ENCODE measurements at places on chromosomes 12 and 14.
A peak's percentile ranks its signal among the peaks of the same experiment; 100 is the strongest.

DNA sequence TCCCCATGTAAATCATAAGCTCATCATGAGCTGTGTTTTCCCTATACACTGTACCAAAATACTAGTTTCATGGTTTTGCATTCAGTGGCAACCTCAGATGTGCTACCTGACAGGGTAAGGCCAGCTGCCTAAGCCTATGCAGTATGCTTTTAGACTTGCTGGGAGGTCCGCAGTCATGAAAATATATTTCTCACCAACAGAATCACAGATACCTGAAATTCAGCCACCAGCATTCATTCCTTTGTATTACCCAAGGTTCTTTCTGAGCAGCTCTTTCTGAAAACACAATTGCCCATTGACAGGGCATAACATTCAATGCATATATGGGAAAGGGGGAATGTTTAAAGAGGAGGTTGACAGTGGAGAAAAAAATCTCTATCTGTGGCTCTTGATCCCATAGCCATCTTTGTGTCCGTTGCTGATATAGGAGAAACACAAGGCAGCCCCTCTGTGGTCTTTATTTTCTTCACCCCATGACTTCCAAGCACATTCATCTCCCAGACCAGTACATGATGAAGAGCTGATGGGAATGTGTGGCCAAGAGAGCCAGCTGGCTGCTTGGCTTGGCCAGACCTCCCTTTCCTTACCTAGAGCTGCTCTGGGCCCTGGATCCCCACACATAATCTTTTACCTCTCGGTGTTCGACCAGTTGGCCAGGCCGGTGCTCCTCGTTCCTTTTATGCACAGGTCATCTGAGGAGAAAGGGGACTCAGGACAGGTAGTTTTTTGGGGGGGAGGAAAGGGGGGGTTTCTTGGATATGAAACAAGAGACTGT, 162.9 kb downstream of the KCNA5 start:
- DNase-seq = no peak

DNA sequence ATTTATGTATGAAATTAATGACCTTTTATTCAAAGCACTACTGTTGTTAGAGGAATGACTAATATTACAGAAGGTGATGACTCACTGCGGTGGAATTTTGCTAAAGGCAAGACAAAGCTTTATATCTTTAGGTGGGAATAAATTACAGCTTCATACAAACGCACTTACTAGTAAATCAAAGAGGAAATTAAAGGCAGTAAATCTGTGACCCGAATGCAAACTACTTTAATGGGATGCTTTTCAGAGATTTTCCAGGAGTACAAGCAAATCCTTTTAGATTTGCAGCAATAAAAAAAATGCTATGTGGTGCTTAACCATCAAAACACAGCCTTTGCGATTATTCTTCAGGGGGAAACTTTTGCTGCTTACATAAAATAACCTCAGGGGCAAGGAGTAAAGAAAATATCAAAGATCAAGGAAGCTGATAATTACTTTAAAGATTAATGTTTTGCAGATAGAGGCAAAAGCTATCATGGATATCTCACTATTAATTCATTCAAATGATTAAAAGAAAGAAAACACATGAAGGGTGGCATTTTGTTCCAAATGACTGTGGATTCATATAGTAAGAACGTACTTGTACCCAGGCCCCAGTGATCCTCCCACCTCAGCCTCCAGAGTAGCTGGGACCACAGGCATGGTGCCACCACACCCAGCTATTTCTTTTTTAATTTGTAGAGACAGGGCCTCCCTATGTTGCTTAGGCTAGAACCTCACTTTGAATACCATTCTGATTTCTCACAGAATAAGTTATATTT, 98.9 kb downstream of the DENND5B start:
- DNase-seq = no peak

- peak; percentile 35 for DNase-seq
These were observed 74.3 kb upstream of the ARID2 start for GRCh38 chr12:45655186-45655585.

DNA sequence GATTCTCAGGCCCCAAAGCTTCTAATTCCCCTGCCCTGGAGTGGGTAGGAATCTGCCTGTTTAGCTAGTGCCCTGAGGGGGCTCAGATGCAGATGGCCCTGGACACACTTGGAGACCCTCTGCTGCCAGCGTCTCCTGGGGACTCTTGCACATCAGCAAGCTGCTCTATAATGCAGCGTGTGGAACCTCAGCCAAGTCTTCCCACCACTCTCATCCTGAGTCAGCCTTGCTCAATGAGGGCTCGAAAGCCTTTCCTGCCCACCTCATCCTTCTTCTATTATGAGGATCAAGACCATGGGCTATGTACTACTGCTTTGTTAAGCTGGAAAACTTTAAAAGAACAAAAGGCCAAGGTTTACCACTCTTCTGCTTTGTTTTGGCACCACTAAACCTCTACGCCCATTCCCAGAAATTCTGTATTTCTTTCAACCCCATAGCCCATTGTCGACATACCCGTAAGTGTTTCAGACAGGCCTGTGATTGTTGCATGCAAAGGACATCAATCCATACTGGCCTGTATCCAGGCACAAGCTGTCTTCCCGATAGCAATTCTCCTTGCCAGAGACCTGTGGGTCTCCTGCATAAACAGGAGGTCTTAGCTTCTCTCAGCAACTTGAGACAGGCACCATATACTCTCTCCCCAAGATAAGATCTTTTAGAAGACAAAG, 246.9 kb downstream of the DPF3 start:
- DNase-seq = no peak

DNA sequence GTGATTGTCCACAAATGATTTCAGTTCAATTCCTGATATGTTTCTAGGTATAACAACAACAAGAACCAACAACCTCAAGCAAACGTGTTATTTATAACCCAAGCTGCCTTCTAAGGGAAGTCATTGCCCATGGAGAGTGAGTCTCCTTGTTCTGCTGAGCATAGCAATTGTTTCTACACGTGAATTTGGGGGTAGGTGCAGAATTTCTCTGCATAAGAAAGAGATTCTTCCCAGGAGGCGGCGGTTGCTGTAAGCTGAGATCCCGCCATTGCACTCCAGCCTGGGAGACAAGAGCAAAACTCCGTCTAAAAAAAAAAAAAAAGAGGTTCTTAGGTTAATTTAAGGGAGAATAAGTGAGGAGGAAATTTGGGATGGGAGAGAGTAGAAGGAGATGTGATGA, 226.5 kb upstream of the PELI2 start:
- no peak for DNase-seq

GRCh38 chr14:70005281-70005805, 126.1 kb downstream of the SMOC1 start:
- DNase-seq = no peak

DNA sequence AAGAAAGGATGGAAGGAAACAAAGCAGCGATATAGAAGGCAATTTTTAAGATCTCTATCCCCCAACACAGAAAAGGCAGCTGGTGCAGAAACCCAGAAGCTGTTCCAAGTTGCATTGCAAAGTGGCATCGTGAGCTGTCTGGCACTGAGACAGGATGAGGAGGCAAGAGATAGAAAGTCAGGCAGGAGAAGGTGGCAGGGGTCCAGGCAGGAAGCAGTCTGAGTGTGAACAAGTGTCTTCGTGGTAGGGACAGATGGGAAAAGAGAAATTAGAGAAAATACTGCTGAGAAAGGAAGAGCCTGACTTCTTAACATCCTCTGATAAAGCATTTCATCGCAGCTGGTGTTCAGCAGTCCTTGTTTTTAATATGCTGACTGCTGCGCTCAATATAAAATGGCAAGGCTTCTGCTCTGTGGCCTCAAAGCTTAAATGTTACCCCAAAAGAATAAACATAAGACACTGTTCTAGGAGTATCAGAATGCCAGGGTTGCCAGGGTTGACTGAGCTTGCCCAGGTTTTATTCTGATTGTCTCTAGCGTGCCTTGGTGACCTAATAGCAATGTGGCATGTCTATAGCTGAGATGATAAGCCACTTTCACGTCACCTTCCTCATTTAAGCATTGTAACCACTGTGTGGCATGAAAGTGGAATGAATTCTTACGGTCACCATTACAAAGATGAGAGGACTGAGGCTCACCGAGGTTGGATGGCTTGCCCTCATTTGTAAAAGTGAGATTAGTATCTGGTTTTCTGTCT, 397.6 kb downstream of the NUAK1 start:
- no peak for DNase-seq

- DNase-seq = no peak
These were observed 903.4 kb upstream of the FOXG1 start for GRCh38 chr14:27863166-27863565.
